Stimulated activated CD4-positive, alpha-beta T cell treated with anti-CD3 and anti-CD28 coated beads, Interleukin-2, amount 100 ng/mL, for 24 hours (primary cell): ENCODE measurements at places on chromosomes 4 and X.

- DNase-seq: no peak
These were observed 556 bp upstream of the SMARCA5 start for GRCh38 chr4:143512978-143513313.

GRCh38 chrX:22686138-22686541 lies 313.6 kb upstream of the DDX53 start:
- no peak for DNase-seq

GRCh38 chrX:23879380-23880090 lies 28.2 kb downstream of the APOO start:
- no peak for DNase-seq

DNA sequence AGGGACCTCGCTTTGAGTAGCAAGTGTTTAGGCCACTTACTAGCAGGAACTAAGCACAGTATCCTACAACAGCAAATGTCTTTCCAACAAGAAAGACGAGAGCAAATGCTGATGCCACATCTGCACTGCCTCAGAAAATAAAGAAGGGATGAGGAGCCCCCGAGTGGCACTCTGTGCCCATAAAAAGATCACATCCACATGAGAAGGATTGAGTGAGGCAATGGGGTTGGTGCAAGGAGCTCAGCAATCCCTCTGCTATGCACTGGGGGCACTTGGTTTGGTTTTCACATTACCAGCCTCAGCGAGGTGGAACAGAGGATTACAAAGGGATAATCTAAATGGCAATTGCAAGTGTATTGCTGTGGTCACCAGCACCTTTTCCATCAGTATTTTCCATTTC lies 252.8 kb upstream of the SLC7A11 start:
- DNase-seq: no peak

GRCh38 chr4:43837171-43837570 lies 611.4 kb downstream of the KCTD8 start:
- DNase-seq: no peak
